ENCODE measurements at places on chromosomes 2 and 18.

DNA sequence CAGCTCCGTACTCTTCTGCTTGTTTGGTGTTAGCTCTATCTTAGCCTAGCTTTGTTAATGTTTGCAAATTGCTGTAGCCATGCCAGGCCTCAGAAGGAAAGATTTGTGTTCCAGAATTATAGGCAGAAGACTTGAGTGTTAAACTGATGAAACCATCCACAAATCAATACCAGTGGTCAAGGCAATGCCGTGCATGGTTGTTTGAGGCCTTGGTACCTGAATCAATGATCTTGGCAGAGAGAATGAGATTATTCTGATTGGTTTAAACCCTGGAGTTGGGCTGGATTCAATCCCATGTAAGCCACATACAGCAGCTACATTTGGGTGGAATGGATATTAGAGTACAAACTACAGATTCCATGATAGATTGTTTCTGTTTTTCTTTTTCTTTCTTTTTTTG is 4.9 kb downstream of the HADHB start:
- no peak for DNase-seq

DNA sequence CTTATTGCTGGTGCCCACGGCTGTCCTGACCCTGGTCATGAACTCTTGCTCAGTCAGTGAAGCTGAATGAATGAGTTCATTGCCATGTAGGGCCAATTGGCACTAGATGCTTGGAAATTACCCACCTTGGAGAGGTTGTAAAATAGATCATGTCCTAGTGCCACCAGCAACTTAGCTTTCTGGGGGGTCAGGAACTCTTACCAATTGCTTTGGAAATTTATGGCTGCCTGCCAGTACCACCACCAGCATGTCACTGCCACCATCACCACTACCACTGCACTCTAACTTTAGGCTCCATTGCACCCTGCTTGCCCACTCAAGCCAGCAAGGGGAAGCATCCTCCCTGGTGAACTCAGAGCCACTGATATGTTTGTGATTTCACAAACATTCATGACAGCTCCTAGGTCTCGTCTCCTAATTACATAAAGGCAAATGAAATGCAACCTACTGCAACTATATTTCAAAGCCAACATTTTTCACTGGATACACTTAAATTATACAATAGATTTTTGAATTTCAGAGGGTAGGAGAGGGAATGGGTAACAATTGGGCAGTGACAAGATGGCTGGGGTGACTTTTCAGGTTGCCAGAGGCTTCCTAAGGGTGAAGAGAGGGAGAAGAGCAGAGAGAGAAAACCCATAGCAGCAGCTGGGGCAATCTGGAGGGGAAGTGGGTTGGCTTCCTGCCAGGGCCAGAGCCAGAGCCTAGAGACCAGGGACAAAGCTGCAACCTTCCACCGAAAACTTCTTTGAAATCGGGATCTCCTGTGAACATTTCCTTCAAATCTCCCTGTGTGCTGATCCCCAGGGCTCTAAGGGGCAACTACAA is 3.5 kb upstream of the EMILIN1 start:
- DNase-seq: peak; percentile 65

DNA sequence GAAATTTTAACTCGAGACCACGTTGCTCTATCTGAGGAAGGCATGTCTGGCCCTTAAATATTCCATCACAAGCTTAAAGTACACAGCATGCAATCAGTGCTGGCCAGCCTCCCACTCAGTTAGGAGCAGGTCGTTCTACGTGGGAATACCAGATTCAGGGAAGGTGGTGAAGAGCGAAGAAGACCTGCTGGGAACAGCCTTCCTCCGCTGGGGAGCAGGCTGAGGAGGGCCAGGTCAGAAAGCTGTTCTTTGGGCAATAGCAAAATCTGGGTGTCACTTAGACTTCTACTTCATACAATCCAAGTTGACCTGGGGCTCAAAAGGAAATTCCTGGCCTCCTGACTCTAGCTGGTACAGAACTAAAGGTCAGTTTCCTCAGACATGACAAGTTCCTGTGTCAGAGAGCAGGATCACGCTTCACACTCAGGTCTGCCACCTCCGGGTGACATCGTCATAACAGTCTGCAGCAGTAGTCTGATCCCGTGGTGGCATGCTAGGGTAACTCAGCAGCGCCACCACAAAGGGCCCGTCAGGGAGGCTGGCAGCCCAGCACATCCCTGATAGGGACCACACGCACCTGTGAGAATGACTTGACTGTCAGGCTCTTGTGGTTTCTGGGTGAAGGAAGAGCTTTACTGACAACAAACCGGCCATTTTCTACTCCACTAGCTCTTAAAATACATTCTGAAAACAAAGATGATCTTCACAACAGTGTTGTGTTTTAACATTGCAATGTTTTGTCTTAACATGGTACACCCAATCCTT is 35.2 kb upstream of the NAPG start:
- no peak for DNase-seq

GRCh38 chr18:46346213-46346612 is 242.0 kb downstream of the HAUS1 start:
- DNase-seq: no peak

Measured in right hindlimb (tissue), 1 donor.